ENCODE measurements at places on chromosomes 16 and 17.

DNA sequence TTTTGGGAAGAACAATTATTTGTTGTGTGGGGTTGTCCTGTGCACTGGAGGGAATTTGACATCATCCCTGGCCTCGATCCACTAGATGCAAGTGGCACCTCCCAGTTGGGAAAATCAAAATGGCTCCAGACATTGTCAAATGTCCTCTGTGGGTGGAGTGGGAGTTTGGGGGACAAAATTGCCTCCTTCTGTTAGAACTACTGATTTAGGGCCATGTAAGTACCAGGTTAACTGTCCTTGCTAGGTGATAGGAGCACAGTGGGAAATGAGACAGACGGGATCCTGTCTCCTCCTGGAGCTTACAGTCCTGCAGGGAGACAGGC, 56.8 kb downstream of the ARHGAP23 start:
- no peak for DNase-seq

GRCh38 chr17:28045304-28045703, 2.8 kb downstream of the NLK start:
- no peak for DNase-seq

GRCh38 chr17:4587803-4588202, 3.5 kb downstream of the SMTNL2 start:
- DNase-seq = no peak

DNA sequence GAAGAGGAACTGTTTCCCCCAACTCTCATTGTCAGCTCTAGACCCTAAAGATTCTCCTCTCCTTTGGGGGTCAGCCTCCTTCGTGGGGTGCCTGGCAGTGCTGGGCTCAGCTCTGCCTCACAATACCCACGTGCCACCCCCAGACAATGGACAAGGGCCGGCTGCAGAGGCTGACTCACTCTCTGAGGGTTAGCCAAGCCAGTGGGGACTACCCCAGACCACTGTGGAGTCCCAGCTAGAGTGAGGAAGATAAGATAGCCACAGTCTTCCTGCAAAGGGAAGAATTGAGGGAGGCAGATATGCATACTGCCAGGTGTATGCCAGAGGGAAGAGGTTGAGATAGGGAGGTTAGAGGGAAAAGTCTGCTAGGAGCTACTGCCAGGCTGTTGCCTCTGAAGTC, 13.5 kb upstream of the MTMR4 start:
- no peak for DNase-seq
